GM13977 (cell line): ENCODE measurements at places on chromosomes 7 and 10.
A peak's percentile ranks its signal among the peaks of the same experiment; 100 is the strongest.

DNA sequence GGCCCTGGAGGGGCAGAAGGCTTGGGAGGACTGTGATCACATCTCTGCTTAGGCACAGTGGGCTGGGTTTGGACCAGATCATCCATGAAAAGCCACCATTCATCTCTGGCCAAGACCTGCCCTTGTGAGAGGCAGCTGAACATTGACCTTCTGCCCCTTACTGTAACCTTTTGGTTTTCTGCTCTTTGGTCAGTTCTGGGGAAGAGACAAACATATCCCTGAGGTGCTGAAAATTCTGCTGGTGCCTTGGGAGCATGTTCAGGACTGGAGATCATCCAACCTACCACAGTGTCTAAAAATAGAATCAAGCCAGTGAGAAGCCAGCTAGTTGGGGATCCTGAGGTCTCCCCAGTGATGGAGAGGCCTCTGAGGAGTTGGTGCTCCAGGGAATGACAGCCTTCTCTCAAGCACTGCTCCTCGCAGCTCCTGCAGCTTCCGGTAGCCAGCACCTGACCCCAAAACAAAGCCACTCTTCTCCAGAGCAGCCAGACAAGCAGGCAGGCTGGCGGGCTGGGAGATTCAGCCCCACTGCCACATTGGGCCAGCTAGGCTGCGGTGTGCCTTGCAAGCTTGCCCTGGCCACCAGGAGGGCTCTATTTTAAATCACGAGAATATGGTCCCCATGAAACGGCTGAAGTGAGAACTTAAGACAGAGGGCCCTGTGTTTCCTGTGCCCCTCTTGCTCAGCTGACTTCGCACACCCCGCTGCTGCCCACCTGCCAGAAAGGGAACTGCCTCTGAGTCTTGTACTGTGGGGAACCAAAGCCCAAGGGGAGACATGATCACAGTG lies 37.8 kb upstream of the UBE2H start:
- DNase-seq: no peak

DNA sequence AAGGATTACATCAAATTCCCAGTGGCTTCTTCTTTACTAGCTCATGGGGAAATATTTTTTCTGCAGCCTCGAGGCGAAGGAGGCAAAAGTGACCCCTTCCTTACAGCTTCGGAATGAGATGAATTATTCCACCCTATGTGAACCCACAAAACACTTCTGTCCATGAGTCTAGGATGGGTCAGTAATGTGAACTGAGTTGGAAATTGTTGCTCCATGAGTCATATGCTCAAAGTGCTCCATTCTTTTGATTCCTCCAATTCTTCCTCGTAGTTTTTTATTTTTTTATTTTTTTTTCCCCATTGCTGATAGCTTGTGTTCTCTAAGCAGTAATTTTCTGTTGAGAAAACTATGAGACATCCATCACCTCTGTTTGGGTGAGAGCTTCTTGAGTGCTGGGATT lies 31.7 kb upstream of the FAM204A start:
- DNase-seq: no peak

- no peak for DNase-seq
Measured at GRCh38 chr10:88879534-88880281, at the start of gene STAMBPL1. Gene STAMBPL1 (plus strand): TSS chr10:88880245. CDS start chr10:88901709, 21,464 bp downstream.

GRCh38 chr10:30581779-30582380 lies 47.7 kb downstream of the LYZL2 start:
- DNase-seq: peak; percentile 46

- DNase-seq: no peak
Measured at GRCh38 chr10:112261281-112261822, 21.8 kb upstream of the TECTB start.
